ENCODE measurements at places on chromosomes 11 and 22. TPM values are rescaled to one million over a fixed set of nuclear protein-coding genes. Genes with fewer than 3 reads are reported as not detected.

- no peaks in the 10 kb centered on the region for H3K27me3 ChIP-seq
- DNase-seq = peak; percentile 46
- H3K27ac ChIP-seq = no peak overlapping the region
- H3K36me3 ChIP-seq = peaks cover 14% of the 10 kb centered on the region
- H3K4me3 ChIP-seq = no peak overlapping the region
Observed at GRCh38 chr22:25048659-25049647, 96.4 kb downstream of the KIAA1671 start.

GAL3ST3 gene
- not detected for total RNA-seq

DNA sequence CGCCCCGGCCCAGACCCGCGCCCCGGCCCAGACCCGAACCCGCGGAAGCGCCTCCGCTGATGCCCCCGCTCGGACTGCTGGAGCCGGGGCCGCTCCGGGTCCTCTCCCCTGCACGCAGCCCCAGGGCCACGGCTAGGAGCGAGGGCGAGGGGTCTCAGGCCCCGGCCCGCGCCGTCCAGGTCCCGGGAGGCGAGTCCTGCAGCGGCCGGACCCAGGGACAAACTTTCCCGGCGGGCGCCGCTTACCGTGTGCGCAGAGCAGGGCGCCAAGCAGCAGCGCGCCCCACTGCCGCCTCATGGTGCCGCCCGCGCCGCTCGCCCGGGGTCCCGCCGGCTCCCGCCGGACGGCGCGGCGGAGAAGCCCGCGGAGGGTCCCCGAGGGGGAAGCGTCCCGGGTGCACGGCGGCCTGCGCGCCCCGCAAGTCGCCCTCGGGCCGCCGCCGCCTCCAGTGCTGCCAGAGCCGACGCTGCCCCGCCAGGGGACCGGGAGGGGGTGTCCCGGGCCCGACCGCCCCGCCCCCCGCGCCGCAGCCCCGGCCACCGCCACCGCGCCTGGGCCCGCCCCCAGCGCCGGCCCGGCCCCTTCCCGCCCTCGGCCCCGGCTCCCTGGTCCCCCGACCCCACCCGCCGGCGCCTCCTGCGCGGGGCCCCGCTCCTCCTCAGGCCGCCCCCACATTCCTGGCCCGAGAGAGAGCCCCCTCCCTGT lies at the start of gene LRP4:
Gene LRP4 (minus strand): TSS at position 468 of the 705 bp plus-strand sequence. CDS start 171 bp downstream, at position 297.
- no peak for DNase-seq
- peak within 1 kb of the TSS; percentile 62 for H3K4me3 ChIP-seq
- H3K27ac ChIP-seq = peak within 1 kb of the TSS; percentile 46

SEPTIN3 gene
- total RNA-seq = 9.3 TPM

GRCh38 chr22:19579115-19579811 lies 55.1 kb upstream of the CLDN5 start:
- H3K4me3 ChIP-seq = no peak overlapping the region
- no peaks in the 10 kb centered on the region for H3K4me1 ChIP-seq
- no peaks in the 10 kb centered on the region for H3K27me3 ChIP-seq
- no peak for DNase-seq
- no peaks in the 10 kb centered on the region for H3K36me3 ChIP-seq
- H3K27ac ChIP-seq = no peak overlapping the region

DNA sequence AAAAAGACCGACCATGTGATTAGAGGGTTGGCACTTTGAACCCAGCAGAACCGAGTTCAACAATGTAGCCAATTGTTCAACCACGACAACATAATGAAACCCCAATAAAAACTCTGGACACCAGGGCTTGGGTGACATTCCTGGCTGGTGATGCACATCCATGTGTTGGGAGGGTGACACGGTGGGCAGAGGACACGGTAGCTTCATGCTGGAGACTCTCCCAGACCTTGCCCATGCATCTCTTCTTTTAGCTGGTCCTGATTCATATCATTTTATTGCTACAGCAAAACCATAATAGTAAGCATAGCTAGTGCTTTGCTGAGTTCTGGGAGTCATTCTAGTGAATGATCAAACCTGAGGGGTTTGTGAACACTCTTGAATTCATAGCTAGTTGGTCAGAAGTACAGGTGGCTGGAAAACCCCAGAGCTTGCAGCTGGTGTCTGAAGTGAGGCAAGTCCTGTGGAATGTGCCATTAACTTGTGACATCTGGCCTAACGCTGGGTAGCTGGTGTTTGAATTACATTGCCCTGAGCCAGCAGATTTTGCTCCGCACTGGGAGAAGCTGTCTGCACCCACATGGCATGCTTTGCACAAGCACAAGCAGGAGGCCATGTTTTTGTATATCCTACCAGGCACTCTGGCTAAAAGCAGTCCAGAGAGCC lies 14.0 kb downstream of the RPUSD4 start:
- H3K4me3 ChIP-seq = no peak overlapping the region
- H3K4me1 ChIP-seq = no peaks in the 10 kb centered on the region
- peaks cover 20% of the 10 kb centered on the region for H3K36me3 ChIP-seq
- no peak overlapping the region for H3K27ac ChIP-seq
- no peaks in the 10 kb centered on the region for H3K27me3 ChIP-seq

TPH1 gene
- 0.42 TPM for total RNA-seq

GRCh38 chr22:17234144-17234623 lies 14.9 kb upstream of the ADA2 start:
- H3K4me3 ChIP-seq = no peak overlapping the region
- no peaks in the 10 kb centered on the region for H3K27me3 ChIP-seq
- H3K27ac ChIP-seq = no peak overlapping the region
- H3K4me1 ChIP-seq = peaks cover 3% of the 10 kb centered on the region
- no peaks in the 10 kb centered on the region for H3K36me3 ChIP-seq
- DNase-seq = peak; percentile 34

- H3K27ac ChIP-seq = no peak overlapping the region
- no peak for DNase-seq
- H3K4me3 ChIP-seq = no peak overlapping the region
Observed at GRCh38 chr11:40328890-40329614, 1130.4 kb downstream of the LRRC4C start.
